Sciatic nerve (tissue), 2 donors: ENCODE measurements at places on chromosomes 12 and 14. TPM values are rescaled to one million over a fixed set of nuclear protein-coding genes. Genes with fewer than 3 reads are reported as not detected.

FOXN3 gene
- 80.9 TPM for total RNA-seq

NPFF gene
- not detected for total RNA-seq

MIP gene
- total RNA-seq: not detected

TCL1A gene
- total RNA-seq: 0.67 TPM

KDM5A gene
- total RNA-seq: 81.3 TPM

CACNA1C gene
- 9.0 TPM for total RNA-seq
